Lower lobe of right lung (tissue), 2 donors: ENCODE measurements at places on chromosomes 2 and 18. TPM values are rescaled to one million over a fixed set of nuclear protein-coding genes. Genes with fewer than 3 reads are reported as not detected.

- H3K36me3 ChIP-seq, result no peaks in the 10 kb centered on the region
- H3K4me3 ChIP-seq, result no peak overlapping the region
- DNase-seq, result no peak
- H3K27me3 ChIP-seq, result no peaks in the 10 kb centered on the region
- no peak overlapping the region for H3K27ac ChIP-seq
Measured at GRCh38 chr2:132368191-132368590, 48.4 kb upstream of the GPR39 start.

DNA sequence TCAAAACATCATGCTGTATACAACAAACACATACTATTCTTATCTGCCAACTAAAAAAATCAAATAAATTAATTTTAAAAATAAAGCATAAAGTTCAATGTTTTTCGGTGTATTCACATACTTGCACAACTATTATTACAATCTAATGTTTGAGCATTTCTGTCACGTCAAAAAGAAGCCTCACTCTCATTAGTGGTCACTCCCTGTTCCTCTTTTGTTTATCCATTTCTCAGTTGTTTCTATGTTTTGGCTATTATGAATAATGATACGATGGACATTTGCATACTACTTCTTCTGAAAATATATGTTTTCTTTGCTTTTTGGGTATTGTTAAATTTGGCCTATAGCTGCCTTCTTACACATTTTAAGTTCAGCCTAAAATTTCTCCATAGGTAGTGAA, 773.0 kb upstream of the HS6ST1 start:
- no peaks in the 10 kb centered on the region for H3K36me3 ChIP-seq
- no peaks in the 10 kb centered on the region for H3K27me3 ChIP-seq
- DNase-seq, result no peak
- no peak overlapping the region for H3K4me3 ChIP-seq
- no peak overlapping the region for H3K27ac ChIP-seq

GRCh38 chr18:63449426-63449825, 27.1 kb upstream of the VPS4B start:
- no peaks in the 10 kb centered on the region for H3K27me3 ChIP-seq
- no peaks in the 10 kb centered on the region for H3K4me1 ChIP-seq
- DNase-seq, result no peak
- H3K27ac ChIP-seq, result no peak overlapping the region
- no peaks in the 10 kb centered on the region for H3K36me3 ChIP-seq

DNA sequence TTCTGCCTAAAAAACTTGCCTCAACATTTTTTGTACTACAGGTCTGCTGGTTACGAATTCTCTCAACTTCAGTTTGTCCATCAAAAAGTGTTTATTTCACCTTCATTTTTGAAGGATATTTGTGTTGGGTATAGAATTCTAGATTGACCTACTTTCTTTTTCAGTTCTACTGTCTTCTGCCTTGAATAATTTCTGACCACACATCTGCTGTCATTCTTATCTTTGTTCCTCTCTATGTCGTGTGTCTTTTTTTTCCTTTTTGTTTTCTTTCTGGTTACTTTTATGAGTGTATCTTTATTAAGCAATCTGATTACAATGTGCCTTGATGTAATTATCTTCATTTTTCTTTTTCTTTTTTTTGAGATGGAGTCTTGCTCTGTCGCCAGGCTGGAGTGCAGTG, 25.3 kb downstream of the ADCY3 start:
- no peaks in the 10 kb centered on the region for H3K27me3 ChIP-seq
- H3K27ac ChIP-seq, result no peak overlapping the region
- no peak overlapping the region for H3K4me3 ChIP-seq

DNA sequence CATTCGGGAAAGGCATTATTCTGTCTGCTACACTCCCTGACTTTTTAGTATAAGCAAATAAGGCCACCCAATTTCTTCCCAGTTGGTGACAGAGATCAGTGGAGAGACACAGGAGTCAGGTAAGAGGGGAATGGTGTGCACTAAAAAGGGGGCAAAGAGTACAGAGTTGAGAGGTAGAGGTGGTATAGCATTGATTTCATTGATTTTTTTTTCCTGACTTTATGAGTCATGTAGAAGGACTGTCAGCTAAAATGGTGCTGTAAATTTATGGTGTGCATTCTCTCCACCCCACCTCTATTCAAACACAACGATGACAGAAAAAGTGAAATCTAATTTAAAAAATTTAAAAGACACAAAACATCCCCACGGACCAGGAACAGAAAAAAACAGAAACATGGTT, 23.7 kb upstream of the ST8SIA3 start:
- H3K27me3 ChIP-seq, result no peaks in the 10 kb centered on the region
- no peak overlapping the region for H3K4me3 ChIP-seq
- DNase-seq, result no peak
- H3K27ac ChIP-seq, result no peak overlapping the region

- no peak overlapping the region for H3K4me3 ChIP-seq
- no peaks in the 10 kb centered on the region for H3K27me3 ChIP-seq
- no peak overlapping the region for H3K27ac ChIP-seq
- no peaks in the 10 kb centered on the region for H3K36me3 ChIP-seq
Measured at GRCh38 chr2:188349019-188349418, 57.3 kb downstream of the GULP1 start.

GRCh38 chr2:36819095-36819711, 122.7 kb downstream of the VIT start:
- H3K4me1 ChIP-seq, result no peaks in the 10 kb centered on the region
- H3K27me3 ChIP-seq, result no peaks in the 10 kb centered on the region
- no peaks in the 10 kb centered on the region for H3K36me3 ChIP-seq

GRCh38 chr2:178892751-178893625, 85.8 kb upstream of the TTN start:
- H3K36me3 ChIP-seq, result no peaks in the 10 kb centered on the region
- no peak overlapping the region for H3K27ac ChIP-seq
- no peak for DNase-seq
- no peaks in the 10 kb centered on the region for H3K4me1 ChIP-seq
- no peak overlapping the region for H3K4me3 ChIP-seq

DNA sequence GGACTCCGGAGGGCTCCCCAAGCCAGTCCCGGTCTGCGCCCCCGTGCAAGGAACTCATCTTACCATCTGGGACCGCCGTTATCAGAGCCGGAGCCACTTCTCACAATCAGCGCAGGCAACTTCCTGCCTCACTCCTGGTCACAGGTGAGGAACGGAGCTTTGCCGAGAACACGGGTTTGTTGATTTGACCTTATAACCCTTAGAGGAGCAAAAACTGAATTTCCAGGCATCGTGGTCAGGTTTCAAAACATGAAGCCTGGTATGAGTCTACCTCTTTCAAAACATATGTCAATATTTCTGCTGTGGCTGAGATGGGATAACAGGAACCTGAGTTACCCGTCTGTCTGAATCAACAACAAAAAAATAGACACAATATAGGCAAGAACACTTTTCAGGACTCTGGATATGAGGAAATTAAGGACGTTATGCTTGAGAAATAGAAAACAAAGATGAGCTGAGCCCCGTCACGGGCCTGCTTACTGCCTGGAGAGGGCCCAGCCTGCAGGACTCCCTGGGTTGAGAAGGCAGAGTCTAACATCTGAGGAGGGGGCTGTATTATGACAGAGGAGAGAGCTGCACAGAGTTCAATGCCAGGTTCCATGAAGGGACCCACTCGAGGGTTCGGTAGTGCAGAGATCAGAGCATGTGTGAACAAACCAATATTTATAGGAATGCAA, 148.7 kb downstream of the NDUFA10 start:
- no peaks in the 10 kb centered on the region for H3K27me3 ChIP-seq
- no peaks in the 10 kb centered on the region for H3K4me1 ChIP-seq
- no peak for DNase-seq
- no peak overlapping the region for H3K27ac ChIP-seq

DNA sequence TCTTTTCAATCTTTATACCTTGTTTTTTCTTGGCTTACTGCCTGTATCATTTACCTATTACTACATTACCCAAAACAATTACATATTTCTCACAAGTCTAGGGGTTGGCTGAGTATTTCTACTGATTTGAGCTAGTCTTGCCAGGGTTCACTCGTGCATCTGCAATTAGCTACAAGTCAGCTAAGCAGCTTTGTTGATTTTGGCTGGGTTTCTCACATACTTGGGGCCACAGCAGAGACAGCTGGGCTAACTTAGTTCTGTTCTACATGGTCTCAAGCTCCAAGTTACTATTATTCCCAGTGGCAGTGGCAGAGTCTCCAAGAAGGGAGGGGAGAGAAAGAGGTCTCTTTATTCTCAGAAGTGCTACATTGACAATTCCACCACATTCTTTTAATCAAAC, 54.7 kb upstream of the SP5 start:
- H3K27me3 ChIP-seq, result no peaks in the 10 kb centered on the region
- H3K36me3 ChIP-seq, result no peaks in the 10 kb centered on the region
- no peak for DNase-seq
- no peak overlapping the region for H3K27ac ChIP-seq
- H3K4me3 ChIP-seq, result no peak overlapping the region

- H3K27me3 ChIP-seq, result no peaks in the 10 kb centered on the region
- no peak for DNase-seq
- H3K27ac ChIP-seq, result no peak overlapping the region
Measured at GRCh38 chr2:165720511-165720910, 73.5 kb downstream of the GALNT3 start.

DNA sequence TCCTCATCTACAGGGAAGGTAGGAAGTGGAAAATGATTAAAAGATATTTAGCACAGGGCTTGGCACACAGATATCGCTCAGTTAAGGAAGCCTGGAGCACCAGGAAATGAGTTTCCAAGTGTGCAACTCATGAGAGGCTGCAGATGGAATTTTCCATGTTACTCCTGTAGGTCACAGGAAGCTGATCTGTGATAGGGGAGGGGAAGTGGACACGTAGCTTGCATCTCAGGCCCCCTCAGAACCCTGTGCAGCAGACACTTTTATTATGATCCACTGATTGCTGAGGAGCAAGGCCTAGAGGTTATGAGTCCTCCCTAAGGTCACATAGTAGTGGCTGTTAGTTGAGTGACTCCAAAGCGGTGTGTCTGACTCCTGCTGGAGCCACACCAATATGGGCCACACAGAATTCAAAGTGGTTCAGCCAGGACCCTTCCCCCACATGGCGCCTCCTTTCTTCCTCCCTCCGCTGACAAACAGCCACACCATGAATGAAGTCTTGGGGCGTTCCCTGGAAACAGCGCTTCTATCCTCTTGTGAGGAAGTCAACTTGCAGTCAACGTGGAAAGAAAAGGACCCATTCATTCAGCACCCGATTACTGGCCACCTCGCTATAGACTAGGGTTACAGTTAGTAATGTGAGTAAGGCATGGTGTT, 21.5 kb downstream of the DYSF start:
- H3K27ac ChIP-seq, result peak overlapping the region; percentile 56
- no peak overlapping the region for H3K4me3 ChIP-seq
- no peak for DNase-seq
- peaks cover 22% of the 10 kb centered on the region for H3K4me1 ChIP-seq
- H3K36me3 ChIP-seq, result no peaks in the 10 kb centered on the region
- H3K27me3 ChIP-seq, result no peaks in the 10 kb centered on the region

DNA sequence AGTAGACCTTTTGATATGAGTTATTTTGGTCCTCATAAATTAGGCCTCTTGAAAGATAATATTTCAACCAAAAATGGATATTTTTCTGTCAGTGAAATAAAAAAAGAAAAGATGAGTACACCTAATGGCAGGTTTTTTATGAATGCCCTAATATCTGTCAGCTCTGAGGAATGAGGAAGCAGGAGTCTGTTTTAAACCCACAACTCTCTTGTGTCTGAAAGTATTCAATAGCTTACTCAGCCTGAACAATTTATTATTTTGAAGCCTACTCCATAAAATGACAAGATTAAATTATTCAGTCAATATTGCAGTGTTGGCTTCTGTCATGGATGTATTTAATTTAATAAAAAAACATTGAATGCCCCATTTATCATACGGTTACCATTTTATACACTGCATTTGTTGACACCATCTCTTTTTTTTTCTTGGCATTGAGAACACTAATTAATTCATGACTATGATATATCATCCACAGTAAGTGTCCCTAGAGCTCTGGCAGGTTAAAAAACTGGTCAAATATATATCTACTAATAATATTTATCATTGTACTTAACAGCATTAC, 548.2 kb downstream of the CBLN2 start:
- H3K36me3 ChIP-seq, result no peaks in the 10 kb centered on the region
- no peak overlapping the region for H3K4me3 ChIP-seq
- DNase-seq, result no peak
- no peak overlapping the region for H3K27ac ChIP-seq

- no peaks in the 10 kb centered on the region for H3K4me1 ChIP-seq
- H3K36me3 ChIP-seq, result peaks cover 90% of the 10 kb centered on the region
- H3K27ac ChIP-seq, result no peak overlapping the region
- no peaks in the 10 kb centered on the region for H3K27me3 ChIP-seq
- DNase-seq, result no peak
Measured at GRCh38 chr2:55556809-55557208, 37.3 kb downstream of the CFAP36 start.

DNA sequence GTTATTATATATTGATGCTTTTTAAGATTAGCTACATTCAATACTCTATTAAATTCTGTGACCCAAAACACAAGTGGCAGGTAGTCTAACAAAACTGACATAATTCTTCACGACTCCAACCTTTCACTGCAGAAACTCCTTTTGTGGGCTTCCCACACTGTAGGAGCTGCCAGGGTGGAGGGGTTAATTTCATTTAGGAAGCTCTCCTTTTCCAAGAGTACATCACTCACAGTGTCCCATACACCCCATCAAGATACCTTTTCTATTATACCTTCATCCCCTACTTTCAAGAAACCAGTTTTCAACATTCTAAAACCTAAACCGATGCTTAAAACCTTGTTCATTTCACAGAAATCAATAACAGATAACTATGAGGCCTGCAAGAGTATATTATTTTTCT, 825 bp downstream of the THUMPD2 start:
- peak overlapping the region; percentile 94 for H3K27ac ChIP-seq
- no peaks in the 10 kb centered on the region for H3K36me3 ChIP-seq
- H3K4me3 ChIP-seq, result peak overlapping the region; percentile 95
- no peaks in the 10 kb centered on the region for H3K27me3 ChIP-seq

DNA sequence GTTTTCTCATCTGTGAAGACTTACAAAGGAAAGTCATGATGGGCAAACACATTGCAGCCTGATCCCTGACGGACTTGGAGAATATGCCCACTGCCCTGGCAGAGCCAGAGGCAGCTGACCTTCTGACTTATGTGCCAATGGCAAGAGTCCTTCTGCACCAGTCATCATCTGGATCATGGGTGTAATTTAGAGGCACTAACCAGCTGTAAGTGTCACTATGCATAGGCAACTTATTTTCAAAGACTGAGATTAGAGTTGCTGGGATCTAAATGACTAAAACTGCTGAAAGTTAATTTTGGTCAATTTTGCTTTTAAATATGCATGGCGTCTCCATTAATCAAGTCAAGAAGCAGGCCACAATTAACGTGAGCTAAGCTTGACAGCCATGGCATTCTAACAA, 261.2 kb downstream of the BCL11A start:
- H3K4me3 ChIP-seq, result no peak overlapping the region
- DNase-seq, result no peak
- no peak overlapping the region for H3K27ac ChIP-seq
- no peaks in the 10 kb centered on the region for H3K36me3 ChIP-seq

The HOXD10 gene
- not detected for total RNA-seq

The SERPINB12 gene
- not detected for total RNA-seq

The CPS1 gene
- total RNA-seq, result 3.0 TPM

The CPO gene
- not detected for total RNA-seq

The C2orf92 gene
- total RNA-seq, result 15.1 TPM

The TUBA3E gene
- not detected for total RNA-seq

The DSG2 gene
- total RNA-seq, result 27.6 TPM

The BCL11A gene
- total RNA-seq, result 9.7 TPM
